Activated naive CD4-positive, alpha-beta T cell treated with Interleukin-2 at 50 U/mL for 16 hours (primary cell): ENCODE measurements at places on chromosomes 4 and X.

GRCh38 chr4:3291411-3291968 is 1.3 kb upstream of the RGS12 start:
- DNase-seq, result no peak

GRCh38 chr4:76754439-76754838 is 143.5 kb downstream of the SOWAHB start:
- no peak for DNase-seq

- DNase-seq, result no peak
Measured at GRCh38 chr4:98181809-98182208, 38.5 kb upstream of the STPG2 start.

DNA sequence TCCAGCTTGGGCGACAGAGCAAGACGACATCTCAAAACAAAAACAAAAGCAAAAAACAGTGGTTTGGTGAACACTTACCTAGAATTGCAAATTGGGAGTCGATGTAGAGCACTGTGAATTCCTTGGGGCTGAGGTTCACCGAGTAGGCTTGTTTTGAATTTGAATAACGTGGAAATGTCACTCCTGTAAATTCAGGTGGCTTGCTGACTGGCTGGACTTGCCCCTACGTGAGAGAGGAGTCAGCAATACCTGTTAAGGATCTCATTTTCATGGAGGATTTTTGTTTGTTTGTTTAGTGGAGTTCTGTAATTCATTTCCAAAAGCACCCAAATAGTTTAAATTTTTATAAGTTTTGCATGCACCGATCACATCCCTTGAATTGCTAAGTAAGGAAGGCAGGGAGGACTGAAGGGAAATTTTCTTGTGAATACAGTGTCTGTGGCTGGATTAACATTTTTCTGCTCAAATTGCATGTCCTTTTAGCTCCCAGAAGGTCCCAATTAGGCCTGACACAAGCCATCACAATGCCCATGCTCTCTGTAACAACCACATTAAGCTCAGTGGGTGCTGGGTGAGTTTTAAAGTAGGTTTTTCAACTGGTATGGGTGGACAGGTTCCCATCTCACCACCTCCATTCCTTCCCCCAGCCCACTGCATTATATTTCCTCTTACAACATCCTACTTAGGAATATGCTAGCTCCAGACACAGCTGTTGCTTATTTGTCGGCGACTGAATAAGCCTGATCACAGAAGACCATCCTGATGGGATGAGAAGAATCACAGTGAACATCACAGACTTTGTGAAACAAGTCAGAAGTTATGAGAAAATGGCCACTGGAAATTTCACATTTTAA is 58.5 kb upstream of the TTC29 start:
- DNase-seq, result no peak

GRCh38 chr4:144461906-144462305 is 184.1 kb upstream of the HHIP start:
- DNase-seq, result no peak

DNA sequence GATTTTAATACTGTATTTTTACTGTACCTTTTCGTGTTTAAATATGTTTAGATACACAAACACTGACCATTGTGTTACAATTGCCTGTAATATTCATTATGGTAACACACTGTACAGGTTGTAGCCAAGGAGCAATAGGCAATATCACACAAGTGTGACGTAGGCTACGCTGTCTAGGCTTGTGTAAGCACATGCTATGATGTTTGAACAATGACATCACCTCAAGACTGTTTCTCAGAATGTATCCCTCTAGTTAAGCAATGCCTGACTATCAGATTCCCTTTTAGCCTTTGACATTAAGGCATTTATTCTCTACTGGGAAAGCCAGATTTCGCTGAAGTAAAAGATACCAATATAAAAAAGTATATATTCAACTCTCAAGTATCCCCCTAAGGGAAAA is 66.2 kb downstream of the VCX3A start:
- no peak for DNase-seq

- DNase-seq, result no peak
Measured at GRCh38 chr4:68463796-68464195, 16.5 kb downstream of the TMPRSS11E start.

DNA sequence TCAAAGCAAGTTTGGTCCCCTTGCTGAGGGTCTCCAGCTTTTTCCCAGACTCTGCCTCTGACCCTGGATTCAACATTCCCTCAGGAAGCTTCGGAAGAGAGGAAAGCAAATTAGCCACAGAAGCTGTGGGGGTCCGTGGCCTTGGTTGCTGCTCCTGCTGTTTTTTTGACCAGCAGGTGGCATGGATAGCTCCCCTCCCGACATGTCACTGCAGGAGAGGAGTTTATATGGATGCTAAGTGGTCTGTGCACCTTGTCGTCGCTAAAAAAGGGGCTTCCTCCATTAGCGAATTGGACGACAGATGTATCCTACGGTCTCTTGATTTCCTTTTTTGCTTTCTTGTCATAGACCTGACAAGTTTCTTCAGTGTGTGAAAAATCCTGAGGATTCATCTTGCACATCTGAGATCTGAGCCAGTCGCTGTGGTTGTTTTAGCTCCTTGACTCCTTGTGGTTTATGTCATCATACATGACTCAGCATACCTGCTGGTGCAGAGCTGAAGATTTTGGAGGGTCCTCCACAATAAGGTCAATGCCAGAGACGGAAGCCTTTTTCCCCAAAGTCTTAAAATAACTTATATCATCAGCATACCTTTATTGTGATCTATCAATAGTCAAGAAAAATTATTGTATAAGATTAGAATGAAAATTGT is 70.2 kb downstream of the CD38 start:
- DNase-seq, result no peak

GRCh38 chrX:108173874-108174273 is 82.3 kb downstream of the ATG4A start:
- no peak for DNase-seq

- no peak for DNase-seq
Measured at GRCh38 chrX:143568467-143568866, 51.2 kb upstream of the SPANXN3 start.

DNA sequence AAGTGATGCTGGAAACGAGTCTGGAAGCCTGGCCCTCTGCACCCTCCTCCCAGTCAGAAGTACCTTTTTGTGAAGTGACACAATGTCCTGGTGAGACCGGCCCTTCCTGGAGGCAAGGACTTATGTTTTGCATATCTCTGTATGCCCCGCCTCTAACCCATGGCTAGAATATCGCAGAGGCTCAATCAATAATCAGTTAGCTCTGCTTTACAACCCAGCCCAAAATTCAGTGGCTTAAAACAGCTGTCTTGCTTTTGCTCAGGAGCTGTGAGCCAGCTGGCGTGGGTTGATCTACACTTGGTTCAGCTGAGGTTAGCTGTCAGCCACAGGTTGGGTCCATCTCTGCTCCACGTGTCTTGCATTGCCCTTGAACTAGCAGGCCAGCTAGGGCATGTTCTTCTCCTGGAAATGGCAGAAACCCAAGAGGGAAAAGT is 98.8 kb upstream of the METTL14 start:
- DNase-seq, result no peak

DNA sequence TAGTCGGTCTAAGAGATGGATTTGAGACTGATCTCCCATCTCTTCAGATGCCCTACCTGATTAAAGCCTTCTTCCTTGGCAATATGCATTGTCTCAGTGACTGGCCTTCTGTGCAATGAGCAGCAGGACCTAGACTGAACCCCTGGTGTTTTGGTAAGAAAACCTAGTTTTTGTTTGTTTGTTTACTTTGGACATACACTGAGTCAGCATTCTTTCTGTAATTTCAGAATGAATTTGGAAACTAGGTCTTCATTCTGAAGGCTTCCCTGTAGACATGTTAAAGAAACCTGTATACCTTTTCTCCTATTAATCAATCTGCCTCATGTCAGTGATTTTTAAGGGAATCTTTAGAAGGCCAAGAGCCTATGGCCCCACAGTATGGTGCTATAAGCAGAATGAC is 597.5 kb upstream of the HTR2C start:
- no peak for DNase-seq

- no peak for DNase-seq
Measured at GRCh38 chrX:80423744-80424143, 3.5 kb downstream of the TENT5D start.

- DNase-seq, result no peak
Measured at GRCh38 chrX:71475785-71476540, 56.9 kb upstream of the OGT start.

- DNase-seq, result no peak
Measured at GRCh38 chr4:28014469-28014868, 1153.8 kb downstream of the STIM2 start.

DNA sequence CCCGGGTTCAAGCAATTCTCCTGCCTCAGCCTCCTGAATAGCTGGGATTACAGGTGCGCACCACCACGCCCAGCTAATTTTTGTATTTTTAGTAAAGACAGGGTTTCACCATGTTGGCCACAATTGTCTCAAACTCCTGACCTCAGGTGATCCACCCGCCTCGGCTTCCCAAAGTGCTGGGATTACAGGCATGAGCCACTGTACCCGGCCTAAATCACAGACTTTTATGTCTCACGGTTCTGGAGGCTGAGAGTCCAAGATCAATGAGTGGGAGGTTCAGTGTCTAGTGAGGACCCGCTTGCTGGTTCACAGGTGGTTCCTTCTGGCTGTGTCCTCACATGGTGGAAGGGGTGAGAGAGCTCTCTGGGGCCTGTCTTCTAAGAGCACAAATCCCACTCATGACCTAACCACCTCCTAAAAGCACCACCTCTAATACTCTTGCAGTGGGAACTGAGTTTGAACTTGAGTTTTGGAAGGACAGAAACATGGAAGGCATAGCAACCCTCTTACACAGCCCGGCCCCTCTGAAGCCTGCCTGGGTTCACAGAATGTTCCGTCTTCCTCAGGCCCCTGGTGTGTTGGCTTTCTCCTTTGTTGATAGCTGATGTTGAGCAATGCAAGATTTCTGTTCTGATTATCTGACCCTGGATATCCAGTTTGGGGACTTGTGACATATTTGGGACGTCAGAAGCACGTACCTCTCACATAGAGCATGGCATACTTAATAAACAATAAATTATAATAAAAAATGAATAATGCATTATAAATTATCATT is 1.9 kb upstream of the AKAP17A start:
- DNase-seq, result no peak

DNA sequence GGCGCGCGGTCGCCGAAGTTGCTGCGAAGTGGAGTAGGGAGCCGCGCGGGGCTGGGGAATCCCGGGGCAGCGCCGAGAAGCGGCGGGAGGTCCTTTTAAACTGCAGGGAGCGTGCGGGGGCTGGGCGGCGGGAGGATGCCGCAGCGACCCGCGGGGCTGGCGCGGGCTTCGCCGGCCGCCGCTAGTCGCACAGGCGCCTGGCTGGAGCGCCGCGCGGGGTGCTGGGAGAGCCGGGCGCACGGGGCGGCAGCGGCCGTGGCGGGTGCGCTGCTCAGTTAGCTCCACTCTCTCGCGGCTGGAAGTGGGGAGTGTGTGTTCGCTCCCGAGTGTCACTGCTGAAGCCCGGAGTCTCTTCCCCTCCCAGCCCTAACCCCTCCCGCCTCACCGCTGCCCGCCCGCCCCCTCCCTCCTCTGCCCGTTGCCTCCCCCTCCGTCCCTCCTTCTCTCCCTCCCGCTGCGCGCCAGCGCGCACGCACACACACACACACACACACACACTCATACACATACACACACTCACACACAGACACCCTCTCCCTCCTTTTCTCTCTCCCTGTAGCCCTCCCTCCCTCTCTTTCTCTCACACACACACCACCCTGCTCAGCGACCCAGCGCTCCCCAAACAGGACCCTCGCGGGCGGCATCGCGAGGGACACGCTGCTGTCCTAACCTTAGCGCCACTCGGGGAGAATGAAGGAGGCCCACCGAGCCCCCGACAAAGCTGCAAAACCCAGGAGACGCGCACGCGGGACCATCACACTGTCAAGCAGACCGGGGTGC is at the start of gene NDNF:
Gene NDNF, minus strand, starts transcription at position 312 of the 780 bp plus-strand sequence. CDS start 26,698 bp downstream, outside the sequence.
- peak; percentile 56 for DNase-seq

DNA sequence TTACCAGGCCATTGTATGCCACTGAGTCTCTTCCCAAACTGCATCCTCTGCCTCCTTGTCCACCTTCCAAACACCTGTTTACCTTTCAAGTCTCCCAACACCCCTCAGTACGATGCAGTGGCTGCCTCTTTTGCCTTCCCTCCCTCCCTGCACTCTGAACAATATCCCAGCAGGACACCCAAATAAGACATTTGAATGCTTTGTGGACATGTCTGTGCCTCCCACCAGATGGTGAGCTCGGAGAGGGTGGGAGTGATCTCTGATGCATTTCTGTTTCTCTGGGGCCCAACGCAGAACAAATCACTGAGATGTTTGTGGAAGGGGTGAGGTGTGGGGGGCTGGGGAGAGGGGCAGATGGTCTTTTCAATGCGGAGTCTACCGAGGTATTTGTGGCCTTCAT is 33.4 kb downstream of the PJA1 start:
- no peak for DNase-seq

DNA sequence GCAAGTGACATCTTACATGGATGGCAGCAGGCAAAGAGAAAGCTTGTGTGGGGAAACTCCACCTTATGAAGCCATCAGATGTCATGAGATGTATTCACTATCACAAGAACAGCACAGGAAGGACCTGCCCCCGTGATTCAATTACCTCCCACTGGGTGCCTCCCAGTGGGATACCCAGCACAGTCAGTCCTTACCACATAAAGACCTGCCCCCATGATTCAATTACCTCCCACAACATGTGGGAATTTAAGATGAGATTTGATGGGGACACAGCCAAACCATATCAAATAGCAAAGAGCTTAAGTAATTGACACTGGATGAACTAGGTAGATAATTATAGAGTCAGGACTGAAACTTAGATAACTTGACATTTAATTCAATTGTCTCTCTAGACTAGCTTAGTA is 85.6 kb downstream of the SLIT2 start:
- DNase-seq, result no peak

GRCh38 chrX:67574696-67575095 is 30.9 kb downstream of the AR start:
- no peak for DNase-seq

DNA sequence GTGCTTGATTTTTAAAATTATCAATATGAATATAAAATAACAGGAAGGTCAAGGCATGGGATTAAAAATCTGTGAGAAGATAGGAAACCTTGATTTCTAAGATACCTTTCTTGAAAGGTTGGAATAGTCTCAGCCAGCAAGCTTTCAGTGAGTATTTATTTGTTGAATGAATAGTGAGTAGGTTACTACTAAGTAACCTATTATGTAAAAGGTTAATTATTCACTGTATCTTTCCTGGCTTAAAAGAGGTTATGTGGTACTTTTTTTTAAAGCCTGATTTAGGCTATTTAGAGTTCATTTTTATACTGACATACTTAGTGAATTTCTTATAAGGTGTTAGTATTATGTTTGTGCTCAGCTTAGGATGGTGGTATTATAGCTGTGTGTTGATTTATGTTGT is 123.5 kb downstream of the PTPN13 start:
- DNase-seq, result no peak
